ENCODE measurements at places on chromosomes 13 and 19.

DNA sequence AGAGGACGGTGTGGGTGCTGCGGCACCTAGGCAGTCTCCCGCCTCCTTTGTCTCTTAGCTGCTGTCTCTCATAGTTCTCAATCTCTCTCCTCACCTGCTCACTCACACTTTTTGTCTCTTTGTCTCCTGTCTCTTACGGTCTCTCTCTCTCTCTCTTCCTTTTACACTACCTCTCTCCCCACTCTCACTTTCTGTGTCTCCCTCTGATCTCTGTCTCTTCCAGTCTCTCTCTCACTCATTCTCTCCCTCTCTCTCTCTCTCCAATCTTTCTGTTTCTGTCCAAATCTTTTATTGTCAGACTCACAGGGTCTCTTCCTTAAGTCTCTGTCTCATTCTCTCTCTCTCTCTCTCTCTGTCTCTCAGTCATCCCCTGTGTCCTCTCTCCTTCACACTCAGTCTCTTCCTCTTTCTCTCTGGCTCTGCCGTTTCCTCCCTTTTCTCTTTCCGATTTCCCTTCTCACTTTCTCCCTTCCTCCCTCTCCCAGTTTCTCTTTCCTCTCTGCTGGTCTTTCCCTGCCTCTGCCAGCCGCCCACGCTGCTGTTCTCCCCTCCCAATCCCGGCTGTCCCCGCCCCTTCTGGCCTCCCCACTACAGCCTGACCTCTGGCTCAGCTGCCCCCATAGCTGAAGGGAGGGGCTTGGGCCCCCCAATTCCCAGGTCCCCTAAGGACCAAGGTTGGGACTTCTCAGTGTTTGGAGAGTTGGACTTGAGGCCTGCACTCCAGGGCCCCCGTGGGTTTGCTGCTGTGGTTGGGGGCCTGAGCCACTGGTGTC lies at the start of gene PLEKHA4:
TSS of gene PLEKHA4 (minus strand) at position 504 of the 773 bp plus-strand sequence. CDS start 997 bp downstream, outside the sequence.
- DNase-seq, result no peak

- no peak for DNase-seq
Measured at GRCh38 chr13:77359171-77359570, 32.3 kb upstream of the MYCBP2 start.

DNA sequence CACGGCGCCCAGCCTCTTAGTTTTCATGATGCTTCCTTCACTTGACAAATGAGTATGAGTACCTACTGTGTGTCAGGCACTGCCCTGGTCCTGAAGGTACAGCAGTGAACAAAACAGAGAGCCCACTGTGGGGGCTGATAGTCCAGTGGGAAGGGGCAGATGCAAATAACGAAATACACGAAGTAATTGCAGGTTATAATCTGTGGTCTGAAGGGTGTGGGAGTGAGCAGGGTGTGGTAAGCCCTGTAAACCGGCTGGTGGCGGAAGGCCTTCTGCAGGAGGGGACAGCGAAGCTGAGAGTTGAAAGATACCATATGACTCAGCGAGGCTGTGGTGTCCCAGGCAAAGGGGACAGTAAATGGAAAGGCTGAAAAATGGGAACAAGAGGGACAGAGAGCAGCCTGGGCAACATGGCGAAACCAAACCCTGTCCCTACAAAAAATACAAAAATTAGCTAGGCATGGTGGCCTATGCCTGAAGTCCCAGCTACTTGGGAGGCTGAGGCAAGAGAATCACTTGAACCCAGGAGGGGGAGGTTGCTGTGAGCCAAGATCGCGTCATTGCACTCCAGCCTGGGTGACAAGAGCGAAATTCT lies 60.5 kb downstream of the MAP4K1 start:
- DNase-seq, result no peak

GRCh38 chr19:3743486-3743885 lies 18.0 kb downstream of the APBA3 start:
- DNase-seq, result no peak

DNA sequence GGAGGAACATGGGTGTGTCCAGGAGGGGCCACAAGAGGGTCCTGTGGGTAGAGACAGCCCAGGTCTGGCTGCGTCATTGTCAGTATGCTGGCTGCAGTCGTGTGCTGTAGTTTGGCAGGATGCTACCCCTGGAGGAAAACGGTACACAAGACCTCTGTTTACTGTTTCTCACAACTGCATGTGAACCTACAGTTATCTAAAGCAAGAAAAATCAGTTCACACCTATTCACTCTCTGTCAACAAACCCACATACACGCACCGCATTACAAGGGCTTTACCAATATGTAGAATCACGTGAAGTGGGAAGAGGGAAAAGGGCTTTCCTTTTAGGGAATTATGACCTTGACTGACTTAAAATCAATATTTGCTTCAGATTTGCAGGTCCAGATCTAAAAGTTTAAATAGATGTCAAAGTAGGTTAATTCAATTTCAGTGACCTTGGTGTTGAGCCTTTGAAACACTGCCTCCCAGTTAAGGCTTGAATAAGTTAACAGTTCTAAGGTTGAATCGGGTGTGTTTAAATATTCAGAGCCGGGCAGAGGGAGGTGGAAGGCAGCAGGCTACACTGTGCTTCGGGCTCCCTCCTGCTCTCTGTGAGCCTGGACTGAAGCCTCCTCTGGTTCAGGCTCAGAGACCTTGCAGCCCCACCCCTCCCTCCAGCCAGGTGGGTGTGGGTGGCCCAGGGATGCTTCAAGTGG lies 17.2 kb upstream of the MCF2L start:
- DNase-seq, result no peak

- DNase-seq, result no peak
Measured at GRCh38 chr19:27993619-27994570, 1219.1 kb downstream of the UQCRFS1 start.

DNA sequence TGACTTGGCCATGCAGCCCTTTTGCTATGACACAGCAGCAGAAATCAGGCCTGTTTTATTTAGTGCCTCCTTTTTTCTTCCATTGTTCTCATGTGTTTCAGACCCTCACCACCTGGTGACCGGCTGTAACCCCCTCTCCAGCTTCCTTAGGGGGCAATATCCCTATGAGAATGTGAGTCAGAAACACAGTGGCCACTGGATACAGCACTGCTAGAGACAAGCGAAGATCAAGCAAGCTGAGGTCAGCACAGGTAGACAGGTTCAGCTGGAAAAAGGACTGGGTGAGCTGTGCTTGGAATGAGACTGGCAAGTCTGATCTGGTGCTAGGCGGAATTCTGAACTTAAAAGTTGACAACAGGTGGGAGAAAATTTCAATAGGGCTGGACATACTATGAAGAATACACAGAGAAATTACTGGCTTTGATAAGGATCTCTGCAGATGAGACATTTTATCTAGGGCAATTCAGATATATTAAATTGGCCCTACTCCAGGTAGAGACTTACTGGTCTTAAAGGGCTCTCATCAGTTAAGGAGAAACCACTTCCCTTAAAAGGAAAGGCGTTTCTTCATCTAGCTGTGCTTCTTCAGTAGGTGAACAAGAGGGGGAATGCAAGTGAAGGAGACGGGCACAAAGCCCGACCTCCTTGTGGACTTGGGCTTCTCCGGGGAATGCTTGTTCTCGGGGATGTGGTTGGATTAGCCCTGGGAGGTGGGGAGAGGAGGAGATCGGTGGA lies 83.3 kb downstream of the ERCC5 start:
- no peak for DNase-seq

GRCh38 chr13:111629926-111630325 lies 309.5 kb downstream of the TEX29 start:
- no peak for DNase-seq

- DNase-seq, result peak; percentile 14
Measured at GRCh38 chr13:75635828-75636435, at the start of gene LMO7. Gene LMO7, plus strand, starts transcription at chr13:75636330. Its CDS starts 328 bp downstream, at chr13:75636658.

DNA sequence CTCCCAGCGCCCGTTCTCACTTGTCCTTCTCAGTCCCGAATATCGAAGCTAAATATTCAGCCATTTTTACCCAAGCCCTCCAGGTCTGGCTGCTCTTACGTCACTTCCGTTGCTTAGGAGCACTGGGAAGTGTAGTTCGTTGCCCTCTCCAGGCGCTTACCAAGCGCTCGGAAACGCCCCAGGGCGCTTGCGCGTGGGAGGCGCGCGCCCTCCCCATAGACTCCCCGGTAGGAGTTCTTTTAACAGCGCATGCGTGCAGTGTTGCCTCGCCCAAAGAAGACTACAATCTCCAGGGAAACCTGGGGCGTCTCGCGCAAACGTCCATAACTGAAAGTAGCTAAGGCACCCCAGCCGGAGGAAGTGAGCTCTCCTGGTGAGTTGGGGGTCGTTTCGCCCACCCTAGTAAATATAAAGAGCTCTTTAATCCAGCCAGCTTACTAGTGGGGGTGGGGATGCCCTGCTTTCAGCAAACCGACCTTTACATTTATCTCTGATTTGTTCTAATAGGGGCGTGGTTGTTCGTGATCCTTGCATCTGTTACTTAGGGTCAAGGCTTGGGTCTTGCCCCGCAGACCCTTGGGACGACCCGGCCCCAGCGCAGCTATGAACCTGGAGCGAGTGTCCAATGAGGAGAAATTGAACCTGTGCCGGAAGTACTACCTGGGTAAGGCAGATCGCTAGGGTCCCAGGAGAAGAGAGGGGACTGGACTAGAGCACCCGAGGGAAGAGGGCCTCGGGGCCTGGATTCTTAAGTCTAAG lies at the start of the genes PSENEN and U2AF1L4:
TSS of gene PSENEN (plus strand) at position 324 of the 759 bp plus-strand sequence. CDS start at position 604, 280 bp downstream.
TSS of gene U2AF1L4 (minus strand) at position 91 of the 759 bp plus-strand sequence. CDS start at position 64, 27 bp downstream.
- peak; percentile 91 for DNase-seq

DNA sequence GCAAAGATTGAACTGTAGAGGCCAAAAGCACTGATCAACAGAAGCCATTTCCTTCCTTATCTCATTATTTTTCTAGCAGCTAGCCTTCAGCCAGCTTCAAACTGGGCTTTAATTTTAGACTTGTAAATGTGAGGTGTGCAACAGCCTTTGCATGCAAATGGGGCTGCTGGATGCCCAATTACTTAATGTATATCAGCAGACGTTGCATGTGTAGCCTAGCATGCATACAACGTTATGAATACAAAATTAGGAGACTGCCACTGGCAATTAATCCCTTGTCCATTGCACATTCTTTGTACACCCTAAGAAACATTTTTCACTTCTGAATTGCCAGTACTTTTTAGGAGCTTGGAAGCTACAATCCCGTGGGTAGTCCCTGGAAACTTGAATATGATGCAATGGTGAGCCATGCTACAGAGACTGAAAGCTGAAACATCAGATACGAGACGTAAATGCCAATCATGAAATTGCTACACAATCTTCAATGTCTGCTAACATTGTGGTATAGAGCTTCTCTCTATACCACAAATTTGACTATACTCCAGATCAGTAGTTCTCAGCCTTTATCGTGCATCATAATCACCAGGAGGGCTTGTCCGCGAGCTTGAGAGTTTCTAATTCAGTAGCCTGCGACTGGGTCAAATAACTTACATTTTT lies 20.2 kb downstream of the EPSTI1 start:
- DNase-seq, result no peak

GRCh38 chr13:111965466-111966214 lies 101.3 kb upstream of the SOX1 start:
- DNase-seq, result no peak
